ENCODE measurements at places on chromosomes 4 and X. TPM values are rescaled to one million over a fixed set of nuclear protein-coding genes. Genes with fewer than 3 reads are reported as not detected.

The GNRHR gene
- not detected for total RNA-seq

The CFI gene
- 18.4 TPM for total RNA-seq

The SH3D19 gene
- 123 TPM for total RNA-seq

The ADH1B gene
- total RNA-seq: 277 TPM

The SSX4 gene
- total RNA-seq: not detected

The PCDH19 gene
- 0.34 TPM for total RNA-seq

The RASGEF1B gene
- 10.6 TPM for total RNA-seq

The MAOB gene
- 71.7 TPM for total RNA-seq

The PDGFRA gene
- 76.7 TPM for total RNA-seq

The MAGEA12 gene
- total RNA-seq: not detected

The IL2RG gene
- total RNA-seq: 4.1 TPM

The SSX2B gene
- not detected for total RNA-seq

The IBSP gene
- not detected for total RNA-seq

The AMOT gene
- total RNA-seq: 18.2 TPM

The CSAG2 gene
- total RNA-seq: not detected

The BCORL1 gene
- 13.8 TPM for total RNA-seq

The SYTL5 gene
- total RNA-seq: not detected

The CCKAR gene
- total RNA-seq: not detected

The BEX3 gene
- 244 TPM for total RNA-seq

DNA sequence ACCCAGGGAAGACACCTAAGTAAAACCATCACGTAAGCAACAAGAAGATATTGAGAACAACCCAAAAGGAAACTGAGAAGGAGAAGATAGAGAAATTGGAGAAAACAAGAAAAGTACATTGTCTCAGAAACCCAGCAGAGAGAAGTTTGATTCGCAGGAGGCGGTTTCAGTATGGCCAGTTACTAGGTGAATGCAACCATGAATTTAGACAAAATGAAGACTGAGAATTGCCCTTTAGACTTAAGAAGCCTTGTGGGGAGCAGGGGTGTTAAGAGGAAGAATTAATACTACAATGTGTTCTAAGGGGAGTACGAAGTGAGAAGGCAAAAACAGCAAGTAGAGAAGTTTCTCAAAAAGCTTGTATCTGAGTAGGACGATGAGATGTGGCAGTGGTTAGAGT lies 229.3 kb upstream of the NEIL3 start:
- DNase-seq: no peak

- no peak for DNase-seq
Observed at GRCh38 chr4:102553982-102554381, 52.8 kb downstream of the NFKB1 start.

GRCh38 chrX:101258259-101258581 lies 32.9 kb downstream of the TAF7L start:
- no peak for DNase-seq

DNA sequence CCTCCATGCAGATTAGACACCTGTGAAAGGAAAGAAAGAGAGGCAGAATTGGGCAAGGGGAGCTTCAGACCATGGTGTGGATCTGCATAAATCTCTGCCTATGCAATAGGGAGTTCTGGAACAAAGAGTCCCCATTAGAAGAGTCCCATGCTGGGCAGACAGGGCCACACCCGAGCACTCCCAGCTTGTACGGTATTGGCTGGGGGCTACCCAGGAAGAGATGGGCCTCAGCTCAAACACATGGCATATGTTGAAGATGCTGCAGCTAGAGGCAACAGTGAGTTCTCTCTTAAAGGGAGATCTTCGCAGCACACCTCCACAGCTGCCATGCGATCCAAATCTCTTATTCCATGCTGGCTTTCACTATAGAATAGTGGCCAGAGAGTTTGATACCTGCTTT lies 24.7 kb downstream of the CCNG2 start:
- DNase-seq: no peak

DNA sequence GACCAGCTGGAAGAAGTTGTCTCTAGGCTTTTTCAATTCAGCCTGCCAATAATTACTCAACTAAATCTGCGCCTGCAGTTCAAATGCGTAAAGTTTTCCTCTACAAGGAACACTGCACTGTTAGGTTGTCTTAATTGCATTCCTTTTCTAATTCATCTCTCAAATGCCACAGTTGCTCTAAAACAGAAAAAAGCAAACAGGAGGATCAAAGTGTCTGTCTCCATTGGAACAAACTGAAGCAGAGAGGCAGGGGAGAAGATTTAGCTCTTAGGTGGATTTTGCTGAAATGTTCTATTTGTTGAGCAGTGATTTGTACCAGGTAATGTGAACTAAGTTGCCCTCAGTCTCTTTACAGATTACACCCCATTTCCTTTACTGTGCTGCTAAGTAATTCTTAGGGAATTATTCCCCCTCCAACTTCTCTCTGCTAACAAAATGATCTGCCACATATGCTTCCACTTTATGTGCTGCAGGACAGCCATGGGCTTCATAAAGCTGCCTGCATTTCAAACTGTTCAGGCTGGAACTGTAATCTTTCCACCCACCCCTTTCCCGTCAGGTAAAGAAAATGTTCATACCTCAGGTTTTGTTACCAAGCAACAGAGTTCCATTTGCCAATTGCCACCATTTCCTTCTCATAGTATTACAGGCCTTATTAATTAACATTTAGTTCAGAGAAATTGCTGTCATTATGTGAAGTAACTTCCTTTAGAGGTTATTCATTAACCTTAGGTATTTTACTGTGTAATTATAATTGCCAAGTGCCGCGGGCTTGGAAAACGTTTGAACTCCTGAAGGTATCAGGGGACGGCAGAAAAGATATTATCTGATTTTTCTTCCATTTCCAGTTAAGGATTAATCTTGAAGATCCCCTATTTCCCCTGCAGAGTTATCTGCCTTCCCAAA lies 149.3 kb downstream of the SPRY1 start:
- DNase-seq: no peak

- DNase-seq: no peak
Observed at GRCh38 chrX:53005327-53005726, 43.3 kb upstream of the GPR173 start.

GRCh38 chr4:150070464-150071170 lies 7.6 kb upstream of the DCLK2 start:
- DNase-seq: no peak

- DNase-seq: no peak
Observed at GRCh38 chr4:22003878-22004277, 55.3 kb upstream of the KCNIP4 start.

DNA sequence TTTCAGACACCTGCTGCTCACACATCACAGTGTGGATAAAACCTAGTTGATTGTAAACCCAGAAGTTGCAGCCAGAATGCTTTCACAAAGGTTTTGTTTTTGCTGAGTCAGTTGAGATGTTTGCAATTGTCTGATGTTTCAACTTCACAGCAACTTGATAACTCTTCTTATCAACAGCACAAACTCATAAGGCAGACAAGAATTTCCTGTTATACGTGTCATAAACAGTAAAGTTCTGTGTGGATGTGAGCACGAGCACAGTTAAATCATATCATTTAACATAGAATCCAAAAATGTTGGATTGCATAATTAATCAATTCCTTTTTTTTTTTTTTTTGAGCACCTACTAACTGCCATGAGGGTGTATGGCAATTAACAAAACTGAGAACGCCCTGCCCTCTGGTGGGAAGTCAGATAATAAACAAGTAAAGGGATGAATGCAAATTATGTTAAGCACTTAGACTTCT lies 512.2 kb downstream of the PDHA2 start:
- DNase-seq: no peak

GRCh38 chrX:144730471-144730870 lies 516.8 kb upstream of the SPANXN1 start:
- DNase-seq: no peak

- no peak for DNase-seq
Observed at GRCh38 chr4:100042711-100043110, 92.6 kb upstream of the H2AZ1 start.

- no peak for DNase-seq
Observed at GRCh38 chr4:83599183-83599582, 63.3 kb downstream of the GPAT3 start.

GRCh38 chrX:39165773-39166172 lies 364.5 kb downstream of the MID1IP1 start:
- no peak for DNase-seq

- DNase-seq: no peak
Observed at GRCh38 chrX:10726647-10727046, 106.3 kb upstream of the MID1 start.

DNA sequence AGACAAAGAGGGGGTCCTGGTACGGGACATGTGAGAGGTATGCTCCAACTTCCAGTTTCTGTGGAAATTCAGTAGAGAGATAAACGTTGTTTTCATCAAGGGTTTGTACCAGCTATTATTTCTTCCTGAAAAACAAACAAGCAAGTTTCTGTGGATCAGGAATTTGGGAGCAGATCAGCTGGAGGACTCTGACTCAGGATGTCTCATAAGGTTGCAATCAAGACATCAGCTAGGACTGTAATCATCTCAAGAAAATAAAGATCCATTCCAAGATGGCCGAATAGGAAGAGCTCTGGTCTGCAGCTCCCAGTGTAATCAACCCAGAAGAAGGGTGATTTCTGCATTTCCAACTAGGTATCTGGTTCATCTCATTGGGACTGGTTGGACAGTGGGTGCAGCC lies 23.5 kb upstream of the NFKB1 start:
- DNase-seq: no peak

DNA sequence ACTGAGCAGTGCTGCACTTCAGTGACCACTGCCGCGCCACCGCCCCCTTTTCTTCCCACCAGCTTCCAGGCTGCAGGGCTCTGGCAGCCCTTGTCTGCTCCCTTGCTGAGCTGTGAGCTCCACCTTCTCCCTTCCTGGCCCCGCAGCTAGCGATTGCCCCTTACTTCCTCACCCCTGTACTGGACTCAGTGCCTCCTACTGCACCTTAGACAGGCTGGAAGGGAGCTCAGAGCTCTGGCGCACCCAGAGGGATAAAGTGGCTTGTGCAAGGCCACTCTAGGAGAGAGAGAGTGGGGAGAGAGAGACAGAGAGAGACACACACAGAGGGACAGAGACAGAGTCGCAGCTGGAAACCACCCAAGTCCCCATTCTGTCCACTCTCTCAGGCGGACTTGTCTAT lies 6.0 kb downstream of the RASL11B start:
- peak; percentile 82 for DNase-seq

DNA sequence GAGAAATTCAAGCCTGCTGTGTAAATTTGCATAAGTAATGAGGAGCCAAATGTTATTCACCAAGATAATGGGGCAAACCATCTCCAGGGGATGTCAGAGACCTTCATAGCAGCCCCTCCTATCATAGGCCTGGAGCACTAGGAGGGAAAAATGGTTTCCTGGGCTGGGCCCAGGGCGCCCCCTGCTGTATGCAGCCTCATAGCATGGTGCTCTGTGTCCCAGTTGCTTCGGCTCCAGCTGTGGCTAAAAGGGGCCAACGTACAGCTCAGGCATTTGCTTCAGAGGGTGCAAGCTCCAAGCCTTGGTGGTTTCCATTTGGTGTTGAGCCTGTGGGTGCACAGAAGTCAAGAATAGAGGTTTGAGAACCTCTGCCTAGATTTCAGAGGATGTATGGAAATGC lies 859.3 kb downstream of the RPA4 start:
- DNase-seq: no peak

DNA sequence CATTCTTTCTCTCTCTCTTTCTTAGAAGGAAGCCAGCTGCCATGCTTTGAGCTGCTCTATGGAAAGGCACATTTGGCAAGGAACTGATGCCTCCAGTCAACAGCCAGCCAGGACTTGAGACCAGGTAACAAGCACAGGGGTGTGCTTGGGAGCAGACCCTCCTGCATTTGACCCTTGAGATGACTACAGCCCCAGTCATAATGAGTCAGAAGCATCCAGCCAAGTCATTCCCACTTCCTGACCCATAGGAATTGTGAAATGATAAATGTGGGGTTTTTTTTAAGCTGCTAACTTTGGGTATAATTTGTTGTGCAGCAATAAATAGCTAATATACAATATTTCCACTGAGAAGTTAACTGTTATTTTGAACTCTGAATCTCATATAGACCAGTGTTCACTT lies 446.9 kb downstream of the GRXCR1 start:
- no peak for DNase-seq

- no peak for DNase-seq
Observed at GRCh38 chrX:68462197-68462596, 28.9 kb upstream of the OPHN1 start.

- DNase-seq: no peak
Observed at GRCh38 chrX:15988661-15989603, 134.3 kb upstream of the AP1S2 start.

- peak; percentile 83 for DNase-seq
Observed at GRCh38 chr4:52173470-52174045, 122.5 kb downstream of the SPATA18 start.

Data from right cardiac atrium (tissue), 5 donors.